Activated T-helper 1 cell treated with anti-CD3 and anti-CD28 coated beads, Interleukin-12 subunit alpha, Interleukin-12 subunit beta, Interleukin-2, Interleukin-4 antibody, amounts not matched to agents 30 ng/mL and 10 ng/mL and 1 ng/mL, durations not matched to agents 14 hours and 24 hours and 36 hours (primary cell): ENCODE measurements at places on chromosomes 16 and 17.

DNA sequence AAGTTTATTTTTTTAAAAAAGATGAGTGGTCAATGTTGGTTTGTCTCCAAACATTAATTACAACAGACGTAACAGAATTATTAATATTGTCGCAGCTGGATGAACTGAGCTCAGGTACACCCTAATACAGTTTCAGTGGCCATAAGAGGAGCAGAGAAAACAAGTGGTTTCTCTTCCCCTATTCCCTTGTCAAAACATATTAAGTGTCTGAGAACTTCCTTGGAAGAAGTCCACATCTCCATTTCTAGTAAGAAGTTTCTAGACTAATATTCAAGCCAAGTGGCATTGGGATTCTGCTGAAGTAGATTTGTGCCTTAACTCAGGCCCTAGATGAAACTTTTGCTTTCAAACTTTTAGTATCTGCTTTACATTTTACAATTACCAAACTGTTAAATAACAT is 47.7 kb downstream of the GNA13 start:
- DNase-seq: no peak

DNA sequence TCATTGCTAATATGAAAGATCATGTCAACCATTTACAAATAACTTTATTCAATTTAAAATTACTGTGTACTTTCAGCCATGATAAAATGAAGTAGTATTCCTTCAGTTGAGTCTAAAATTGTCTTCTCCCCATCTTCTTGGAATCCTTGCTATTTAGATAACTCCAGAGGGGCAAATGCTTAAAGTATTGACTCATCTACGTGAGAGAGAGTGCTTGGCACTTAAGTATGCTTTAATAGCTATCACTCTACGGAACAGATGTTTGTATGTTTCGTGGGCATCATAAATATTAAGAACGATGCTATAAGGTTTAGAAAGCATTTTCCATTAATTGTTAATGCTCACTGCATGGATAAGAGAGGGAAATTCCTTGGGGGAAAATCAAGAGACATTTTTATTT is 69.3 kb upstream of the MED13 start:
- no peak for DNase-seq

DNA sequence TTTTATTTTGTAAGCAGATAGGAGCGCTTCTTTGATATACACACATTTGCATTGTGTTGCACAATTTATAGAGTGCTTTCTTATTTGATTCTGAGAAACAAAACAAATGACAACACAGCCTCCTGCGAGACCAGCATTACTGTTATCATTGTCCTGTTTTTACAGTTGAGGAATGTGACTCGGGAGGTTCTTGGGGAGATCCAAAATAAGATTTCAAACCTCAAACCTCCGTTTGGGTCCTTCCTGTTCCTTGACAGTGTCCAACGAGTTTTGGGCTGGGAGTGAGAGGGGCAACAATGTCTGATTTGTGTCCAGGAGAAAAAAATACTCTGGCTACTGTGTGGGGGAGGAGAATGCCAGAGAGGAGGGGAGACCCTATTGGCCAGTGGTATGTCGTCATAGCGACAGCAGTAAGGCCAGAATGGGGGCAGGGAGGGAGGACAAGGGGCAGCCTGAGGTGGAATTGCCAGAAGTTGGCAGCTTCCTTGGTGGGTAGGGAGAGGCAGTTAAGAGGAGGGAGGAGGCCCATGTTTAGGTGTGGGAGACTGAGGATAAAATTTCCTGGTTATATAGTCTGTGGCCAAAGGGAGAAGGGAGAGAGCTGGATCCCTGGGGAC is 45.5 kb downstream of the TMEM132E start:
- no peak for DNase-seq

GRCh38 chr17:41818024-41818423 is 5.2 kb downstream of the FKBP10 start:
- DNase-seq: no peak

DNA sequence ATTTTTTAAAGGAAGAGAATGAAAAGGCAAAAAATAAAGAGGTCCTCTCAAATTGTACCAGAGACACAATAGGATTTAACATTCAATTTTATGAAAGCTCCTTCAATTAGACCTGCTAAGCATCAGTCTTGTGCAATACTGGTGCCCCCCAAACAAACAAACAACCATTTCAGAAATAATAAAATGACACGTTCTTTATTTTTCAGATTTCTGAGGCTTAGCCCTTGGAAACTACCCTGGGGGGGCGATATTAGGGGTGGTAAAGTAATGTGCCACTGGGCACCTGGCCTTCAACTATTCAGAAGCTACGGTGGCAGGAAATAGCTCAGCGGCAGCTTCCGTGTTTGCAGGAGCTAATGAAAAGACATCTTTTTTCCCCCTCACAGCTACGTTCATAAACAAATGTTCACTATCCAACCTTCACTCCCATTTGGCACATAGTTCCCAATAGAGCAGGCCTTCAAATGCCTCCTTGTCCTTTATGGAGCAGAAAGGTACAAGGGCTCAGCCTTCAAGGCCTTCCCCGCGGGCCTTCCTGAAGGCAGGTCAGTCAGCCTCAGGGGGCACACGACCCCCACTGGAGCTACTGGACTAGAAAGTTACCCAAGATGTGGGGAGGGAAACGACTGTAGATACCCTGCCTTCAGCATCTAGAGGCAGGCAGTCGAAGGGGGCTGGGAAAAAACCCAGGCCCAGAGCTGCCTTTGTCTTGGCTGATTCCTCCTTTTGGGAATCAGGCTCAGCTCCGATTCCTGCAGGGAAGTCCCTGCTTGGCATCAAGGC is 44.1 kb downstream of the TBX4 start:
- DNase-seq: no peak

DNA sequence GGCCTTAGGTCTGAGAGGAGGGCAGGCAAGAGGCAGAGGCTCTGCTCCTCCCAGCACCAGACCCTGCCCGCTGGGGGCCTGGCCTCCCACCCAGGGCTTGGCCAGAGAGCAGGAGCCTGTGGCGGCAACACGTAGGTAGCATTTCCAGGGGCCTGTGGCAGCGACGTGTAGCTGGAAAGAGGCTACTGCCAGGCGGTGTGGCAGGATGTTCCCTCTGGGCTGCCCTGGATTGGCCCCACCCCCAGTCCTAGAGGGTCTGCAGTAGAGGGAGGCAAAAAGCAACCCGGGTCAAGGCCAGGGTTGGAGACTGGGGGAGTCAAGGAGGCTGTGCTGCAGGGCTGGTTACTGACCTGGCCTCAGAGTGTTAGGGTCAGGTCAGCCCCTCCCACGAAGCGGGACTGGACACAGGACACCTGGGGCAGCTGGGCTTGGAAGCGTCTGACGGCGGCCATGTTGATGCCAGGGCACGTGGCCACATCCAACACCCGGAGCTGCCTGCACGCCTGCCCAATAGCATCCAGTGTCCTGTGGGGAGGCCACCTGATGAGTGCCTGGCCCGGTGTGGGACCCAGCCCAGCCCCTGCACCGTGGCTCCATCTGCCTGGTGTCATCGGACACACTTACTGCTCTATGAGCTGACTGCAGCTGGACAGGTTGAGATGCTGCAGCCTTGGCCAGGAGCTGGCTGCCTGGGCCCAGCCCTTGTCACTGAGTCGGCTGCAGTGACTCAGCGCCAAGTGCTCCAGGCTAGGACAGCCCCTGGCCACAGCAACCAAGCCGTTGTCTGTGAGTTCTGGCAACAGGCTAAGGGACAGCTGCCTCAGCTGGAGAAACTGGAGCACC is 8.5 kb downstream of the ELMO3 start:
- DNase-seq: no peak

GRCh38 chr17:79852748-79853147 is 13.5 kb upstream of the CBX4 start:
- DNase-seq: no peak

DNA sequence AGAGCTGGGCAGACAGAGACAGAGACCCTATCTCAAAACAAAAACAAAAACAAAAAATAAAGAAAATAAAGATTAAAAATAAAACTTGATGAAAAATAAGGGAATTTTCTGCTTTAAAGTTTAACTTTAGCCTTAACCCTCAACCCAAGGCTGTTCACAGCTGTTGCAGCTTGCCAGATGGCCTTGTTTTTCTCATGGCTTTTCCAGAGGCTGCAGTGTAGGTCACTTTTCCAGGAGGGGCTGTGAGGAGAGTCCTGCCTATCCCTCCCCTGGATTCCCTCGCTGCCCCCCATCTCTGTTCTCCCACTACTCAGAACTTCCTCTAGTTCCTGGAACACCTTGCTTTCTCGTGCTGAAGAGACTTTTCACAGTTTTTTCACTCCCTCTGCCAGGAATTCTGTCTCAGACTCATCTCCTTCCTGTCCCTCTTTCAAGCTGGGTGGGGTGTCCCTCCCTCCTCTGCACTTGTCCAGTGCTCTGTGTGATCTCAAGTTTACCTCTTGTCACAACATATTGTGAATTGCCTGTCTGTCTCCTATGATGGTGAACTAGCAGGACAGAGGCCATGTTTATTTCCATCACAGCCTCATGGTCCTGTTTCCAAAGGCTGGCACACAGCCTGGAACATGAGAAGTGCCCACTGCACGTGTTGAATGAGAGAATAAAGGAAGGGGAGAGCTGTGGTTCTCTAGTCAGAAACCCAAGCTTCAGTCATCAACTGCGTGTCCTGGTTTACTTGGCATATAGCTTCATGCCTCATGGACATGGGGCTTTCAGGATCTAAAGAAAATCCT is 69.9 kb upstream of the MSI2 start:
- DNase-seq: no peak

DNA sequence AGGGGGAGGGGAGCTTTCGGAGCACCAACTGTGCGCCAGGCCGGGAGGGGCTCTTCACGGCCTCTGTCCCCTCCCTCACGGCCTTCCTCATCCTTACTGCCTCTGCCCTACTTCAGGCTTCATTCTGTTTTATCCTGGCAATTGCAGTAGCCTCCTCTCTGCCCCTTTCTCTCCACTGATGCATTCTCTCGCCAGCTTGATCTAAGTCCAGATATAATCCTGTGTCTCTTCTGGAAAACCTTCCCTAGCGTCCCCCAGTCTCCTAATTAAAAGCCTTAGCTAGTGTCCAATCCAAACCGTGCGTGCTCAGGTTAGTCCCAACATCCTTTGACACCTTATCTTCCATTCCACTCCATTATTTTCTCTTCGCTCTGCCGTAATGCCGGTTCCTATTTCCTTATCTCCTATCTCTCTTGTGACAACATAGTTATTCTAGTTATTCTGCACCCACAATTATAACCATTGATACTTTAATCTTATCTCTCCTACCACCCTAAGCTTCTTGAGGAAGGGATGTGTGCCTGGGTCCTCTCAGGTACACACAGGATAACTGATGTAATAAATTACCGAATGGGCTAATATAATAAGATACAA is 869 bp downstream of the ZNF48 start:
- DNase-seq: no peak

GRCh38 chr17:57518587-57519581 is 226.2 kb downstream of the CCDC182 start:
- no peak for DNase-seq

GRCh38 chr16:12613131-12613991 is 190.3 kb downstream of the CPPED1 start:
- no peak for DNase-seq

GRCh38 chr17:17069849-17070248 is 27.6 kb downstream of the MPRIP start:
- no peak for DNase-seq

- peak; percentile 25 for DNase-seq
Measured at GRCh38 chr16:89924297-89924924, 1.3 kb downstream of the TUBB3 start.

DNA sequence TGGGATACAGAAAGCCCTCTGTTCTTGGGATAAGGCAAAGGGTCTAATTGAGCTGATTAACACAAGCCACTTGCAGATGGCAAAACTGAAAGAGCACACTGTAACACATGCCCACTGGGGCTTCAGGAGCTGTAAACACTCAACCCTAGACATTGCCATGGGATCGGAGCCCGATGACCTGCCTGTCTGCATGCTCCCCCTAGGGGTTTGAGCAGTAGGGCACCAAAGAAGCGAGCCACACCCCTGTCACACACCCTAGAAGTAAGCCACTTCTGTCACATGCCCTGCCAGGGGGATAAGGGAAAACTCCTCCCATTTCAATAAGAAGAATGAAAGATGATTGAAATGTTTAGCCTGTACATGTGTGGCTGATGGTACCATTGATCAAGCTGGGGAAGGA is 81.3 kb upstream of the IRX6 start:
- no peak for DNase-seq

DNA sequence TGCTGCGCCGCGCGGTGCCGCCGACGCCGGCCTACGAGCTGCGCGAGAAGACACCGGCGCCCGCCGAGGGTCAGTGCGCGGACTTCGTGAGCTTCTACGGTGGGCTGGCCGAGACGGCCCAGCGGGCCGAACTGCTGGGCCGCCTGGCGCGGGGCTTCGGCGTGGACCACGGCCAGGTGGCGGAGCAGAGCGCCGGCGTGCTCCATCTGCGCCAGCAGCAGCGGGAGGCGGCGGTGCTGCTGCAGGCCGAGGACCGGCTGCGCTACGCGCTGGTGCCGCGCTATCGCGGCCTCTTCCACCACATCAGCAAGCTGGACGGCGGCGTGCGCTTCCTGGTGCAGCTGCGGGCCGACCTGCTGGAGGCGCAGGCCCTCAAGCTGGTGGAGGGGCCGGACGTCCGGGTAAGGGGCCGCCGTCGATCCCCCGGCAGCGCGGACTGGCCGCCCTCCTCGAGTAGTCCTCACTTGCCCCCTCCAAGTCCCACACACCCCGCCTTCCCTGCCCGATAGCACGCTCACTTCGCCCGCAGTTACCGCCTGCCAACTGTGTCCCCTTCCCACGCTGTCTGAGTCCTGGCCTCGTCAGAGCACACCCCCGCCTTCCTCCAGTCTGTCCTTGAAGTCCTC is 470 bp downstream of the MLYCD start:
- DNase-seq: peak; percentile 29

- DNase-seq: peak; percentile 30
Measured at GRCh38 chr17:7888184-7888920, at the start of gene CHD3. TSS of gene CHD3 (plus strand) at chr17:7888789. CDS start at chr17:7889001, 212 bp downstream.
